ENCODE measurements at places on chromosomes 5 and 9.

GRCh38 chr5:150320044-150320613 is 17.4 kb upstream of the ARSI start:
- DNase-seq: no peak

GRCh38 chr5:154005648-154006047 is 33.1 kb downstream of the FAM114A2 start:
- no peak for DNase-seq

DNA sequence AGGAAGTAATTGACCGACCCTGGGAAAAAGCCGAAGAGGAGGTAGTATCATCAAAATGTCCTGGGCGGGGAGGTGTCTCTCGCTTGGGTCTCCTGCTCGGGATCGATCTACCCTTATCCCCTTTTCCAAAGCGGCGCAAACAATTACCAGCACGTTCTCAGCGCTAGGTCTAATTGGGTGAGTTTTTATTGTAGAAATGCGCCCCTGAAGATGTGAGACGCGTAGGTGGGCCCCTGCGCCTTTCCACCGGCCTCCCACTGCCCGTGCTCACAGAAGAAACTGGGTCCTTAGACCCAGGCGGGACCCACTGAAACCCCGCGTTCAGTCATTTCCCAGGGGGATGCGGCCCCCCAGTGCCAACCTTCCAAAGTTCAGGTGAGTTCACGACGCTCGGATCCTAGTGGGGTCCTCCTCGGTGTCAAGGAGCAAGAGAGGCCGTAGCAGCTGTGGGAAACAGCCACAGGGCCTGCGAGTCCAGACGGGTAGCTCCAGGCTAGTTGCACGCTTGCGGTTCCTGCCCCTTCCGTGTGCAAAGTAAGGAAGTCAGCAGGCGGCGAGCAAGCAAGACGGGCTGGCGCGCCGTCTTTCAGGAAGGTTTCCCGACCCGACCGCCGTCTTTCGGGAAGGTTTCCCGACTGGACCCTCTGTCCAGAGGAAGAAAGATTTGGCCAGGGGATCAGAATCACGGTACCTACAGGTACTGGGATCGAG is 1.5 kb downstream of the SMIM32 start:
- DNase-seq: no peak

DNA sequence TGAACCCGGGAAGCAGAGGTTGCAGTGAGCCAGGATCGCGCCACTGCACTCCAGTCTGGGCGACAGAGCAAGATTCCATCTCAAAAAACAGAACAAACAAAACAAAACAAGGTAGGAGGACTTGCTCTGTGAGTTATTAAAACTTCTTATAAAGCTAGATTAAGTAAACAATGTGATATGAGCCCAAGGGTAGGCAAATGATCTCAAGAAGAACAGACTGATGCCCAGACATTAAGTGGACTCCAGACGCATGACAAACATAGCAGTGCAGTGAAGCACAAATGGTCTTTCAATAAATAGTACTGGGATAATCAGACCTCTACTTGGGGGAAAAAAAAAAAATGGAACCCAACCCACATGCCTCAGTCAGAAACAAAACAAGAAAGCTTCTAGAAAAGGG is 45.7 kb downstream of the SETX start:
- DNase-seq: no peak

DNA sequence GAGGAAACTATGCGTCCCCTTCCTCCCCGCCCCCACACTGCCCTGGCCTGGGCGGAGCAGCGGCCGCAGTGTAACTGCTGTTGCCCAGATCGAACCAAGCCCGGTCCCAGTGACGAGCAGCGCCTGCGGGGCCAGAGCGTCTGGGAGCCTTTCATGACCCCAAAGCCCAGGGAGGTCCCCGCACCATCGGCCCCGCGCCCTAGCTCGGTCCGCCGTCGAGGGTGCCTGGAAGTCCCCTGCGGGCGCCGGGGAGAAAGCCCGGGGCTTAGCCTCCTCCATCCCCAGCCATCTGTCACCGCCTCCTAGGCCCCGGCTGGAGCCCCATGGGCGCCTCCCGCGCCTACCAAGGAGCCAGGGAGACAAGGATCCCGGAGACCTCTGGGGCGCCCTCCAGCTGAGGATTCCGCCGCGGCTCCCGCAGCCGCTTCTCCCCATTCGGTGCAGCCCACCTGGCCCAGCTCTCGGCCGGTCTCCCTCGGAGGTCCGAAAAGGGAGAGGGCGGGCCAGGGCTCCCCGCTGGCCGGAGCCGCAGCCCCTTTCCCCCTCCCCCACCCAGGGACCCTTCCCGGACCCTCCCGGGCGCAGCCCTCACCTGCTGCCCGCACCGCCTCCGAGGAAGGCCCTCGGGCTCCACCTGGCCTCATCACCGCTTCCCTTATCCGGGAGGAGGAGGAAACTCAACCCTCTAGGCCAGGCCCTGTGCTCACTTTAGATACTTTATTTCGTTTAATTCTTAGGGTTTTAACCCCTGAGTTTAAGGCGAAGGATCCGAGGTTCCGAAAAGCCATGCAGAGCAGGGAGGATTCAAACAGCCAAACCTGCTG is 45.6 kb downstream of the APTX start:
- DNase-seq: no peak

GRCh38 chr5:174590820-174591219 is 133.6 kb upstream of the MSX2 start:
- no peak for DNase-seq

DNA sequence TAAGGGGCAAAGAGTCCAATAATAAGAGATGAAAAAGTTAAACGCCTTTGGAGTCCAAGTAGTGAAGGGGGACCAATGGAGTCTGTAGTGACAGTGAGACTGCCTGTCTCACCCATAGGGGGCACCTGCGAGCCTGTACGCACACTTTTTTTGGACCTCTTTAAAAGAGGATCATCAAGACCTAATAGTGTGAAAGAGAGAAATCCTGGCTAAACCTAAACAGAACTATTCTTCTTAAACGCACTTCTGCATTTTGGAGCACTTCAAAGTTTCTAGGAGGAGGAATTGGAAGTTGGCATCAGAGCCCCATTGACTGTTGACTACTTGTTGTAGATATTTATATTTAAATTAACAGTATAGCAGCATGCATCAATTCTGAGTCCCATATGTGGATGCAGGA is 636.1 kb upstream of the KLF4 start:
- DNase-seq: no peak

DNA sequence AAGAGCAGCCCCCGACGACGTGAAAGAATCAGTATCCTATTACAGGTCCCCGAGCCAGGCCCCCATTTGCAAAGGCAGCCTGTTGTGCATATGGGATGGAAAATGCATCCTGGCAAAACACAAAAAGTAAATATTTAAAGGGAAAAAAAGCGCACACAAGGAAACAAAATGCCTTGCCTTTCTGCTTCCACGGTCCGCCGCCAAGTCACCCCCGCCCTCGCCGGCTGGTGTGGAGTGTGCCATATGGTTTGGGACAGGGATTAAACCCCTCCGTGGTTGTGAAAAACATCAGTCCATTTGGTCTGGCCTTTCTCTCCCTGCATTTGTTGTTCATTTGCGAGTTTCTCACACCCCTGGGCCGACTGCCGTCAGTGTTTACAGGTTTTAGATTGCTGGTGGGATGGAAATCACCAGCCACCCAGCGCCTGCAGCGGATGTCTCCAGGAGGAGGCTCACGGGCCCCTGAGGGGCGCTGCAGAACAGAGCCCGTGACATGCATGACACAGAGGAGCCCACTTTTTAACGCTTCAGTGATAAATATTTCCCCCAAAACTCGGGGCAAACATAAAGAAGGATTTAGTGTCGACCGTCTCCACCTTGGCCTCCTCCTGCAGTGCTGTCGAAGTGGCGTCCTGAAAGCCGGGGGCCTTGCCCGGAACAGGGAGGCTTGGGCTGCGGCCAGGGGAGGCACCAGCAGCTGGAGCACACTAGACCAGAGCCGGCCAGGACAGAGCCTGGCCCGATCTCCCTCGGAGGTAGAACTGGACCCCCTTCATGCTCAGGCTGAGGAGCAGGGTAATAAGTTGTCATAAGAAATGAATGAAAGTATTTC is 161.5 kb downstream of the HSD17B3 start:
- DNase-seq: no peak

GRCh38 chr9:111525056-111525977 is at the start of gene ZNF483:
Gene ZNF483 (plus strand): TSS chr9:111525179. CDS start chr9:111527396, 2,217 bp downstream.
- DNase-seq: peak; percentile 43

DNA sequence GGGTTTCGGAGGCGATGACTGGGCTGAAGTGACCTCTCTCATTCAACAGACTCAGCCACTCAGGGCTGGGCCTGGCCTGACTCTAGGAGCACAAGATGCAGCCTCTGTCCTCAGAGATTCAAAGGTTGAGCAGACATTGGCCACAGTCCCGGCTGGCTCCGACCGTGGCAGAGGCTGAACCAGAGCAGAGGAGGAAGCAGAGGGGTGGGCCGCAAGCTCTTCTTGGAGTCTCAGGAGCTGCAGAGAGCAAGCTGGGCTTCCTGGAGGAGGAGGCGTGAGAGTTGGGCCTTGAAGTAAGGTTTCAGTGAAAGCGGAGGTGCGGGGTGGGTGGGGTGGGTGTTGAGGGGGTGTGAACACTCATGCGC is 37.6 kb downstream of the ALG2 start:
- DNase-seq: no peak

DNA sequence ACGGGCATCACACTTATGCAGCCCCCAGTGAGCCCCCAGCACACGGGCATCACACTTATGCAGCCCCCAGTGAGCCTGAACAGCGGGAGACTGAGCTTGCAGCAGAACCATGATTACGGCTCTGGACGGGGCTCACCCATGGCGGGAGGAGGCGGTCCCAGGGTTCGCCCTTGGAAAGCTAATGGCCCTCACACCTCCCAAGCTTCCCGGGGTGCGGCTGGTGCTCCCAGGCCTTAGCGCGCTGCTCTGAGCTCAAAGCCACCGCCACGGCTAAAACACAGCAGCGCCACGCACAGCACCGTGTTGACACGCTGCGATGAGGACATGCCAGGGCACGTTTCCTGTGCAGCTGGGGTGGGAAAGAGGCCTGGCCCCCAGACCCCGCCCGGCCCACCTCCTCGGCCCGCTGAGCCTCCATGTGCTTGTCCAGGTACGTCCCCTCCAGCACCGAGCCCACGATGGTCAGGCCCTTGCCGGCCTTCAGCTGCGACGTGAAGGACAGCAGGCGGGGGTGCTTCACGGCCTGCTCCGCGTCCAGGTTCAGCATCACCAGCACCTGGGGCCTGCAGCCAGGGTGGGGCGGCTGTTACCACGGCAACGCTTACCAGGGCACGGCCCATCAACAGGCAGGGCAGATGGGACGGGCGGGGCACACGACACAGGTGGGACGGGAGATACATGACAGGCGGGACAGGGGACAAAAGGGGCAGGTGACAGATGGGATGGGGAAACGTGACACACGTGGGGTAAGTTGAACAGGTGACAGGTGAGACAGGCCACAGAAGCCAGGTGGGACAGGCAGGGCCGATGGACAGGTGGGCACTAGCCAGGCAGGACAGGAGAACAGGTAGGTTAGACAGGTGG is 38.4 kb downstream of the SLC12A7 start:
- no peak for DNase-seq

GRCh38 chr5:164335837-164336236 is 830.4 kb downstream of the MAT2B start:
- DNase-seq: no peak

GRCh38 chr9:108108280-108108851 is 618.8 kb upstream of the KLF4 start:
- DNase-seq: no peak

DNA sequence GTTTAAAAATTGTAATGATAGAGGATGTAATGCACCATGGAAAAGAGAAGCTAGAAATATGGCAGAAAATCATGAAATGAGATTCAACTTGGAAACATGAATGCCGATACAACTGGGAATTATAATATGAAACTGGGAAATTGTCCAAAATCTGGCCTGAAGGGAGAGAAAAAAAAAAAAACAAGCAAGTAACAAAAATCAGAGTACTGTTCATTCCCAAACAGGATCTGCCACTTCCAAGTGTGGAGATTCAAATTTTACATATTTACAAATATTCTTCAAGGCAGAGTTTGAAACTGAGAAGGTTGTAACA is 56.6 kb upstream of the MOCS2 start:
- DNase-seq: no peak

- DNase-seq: no peak
These were observed 23.1 kb upstream of the FRRS1L start for GRCh38 chr9:109190151-109190550.

DNA sequence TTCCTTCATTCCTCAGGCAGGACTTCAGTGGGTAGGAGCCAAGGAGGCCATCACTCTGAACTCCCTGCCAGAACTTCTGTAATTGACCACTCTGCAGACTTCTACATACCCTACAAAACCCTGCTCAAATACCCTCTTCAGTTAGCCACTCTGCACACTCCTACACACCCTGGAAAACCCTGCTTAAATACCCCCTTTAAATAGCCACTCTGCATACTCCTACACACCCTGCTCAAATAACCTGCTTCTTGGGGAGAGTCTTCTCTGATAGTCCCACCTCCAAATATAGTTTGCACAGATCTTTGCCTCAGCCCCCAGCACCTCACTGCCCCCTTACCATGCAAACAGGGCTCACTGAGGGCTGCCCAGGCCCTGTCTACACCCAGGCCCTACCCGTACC is 18.6 kb upstream of the CARD19 start:
- no peak for DNase-seq

GRCh38 chr9:73280113-73280512 is 128.4 kb downstream of the ANXA1 start:
- DNase-seq: no peak

- DNase-seq: no peak
These were observed 4.5 kb downstream of the RNF208 start for GRCh38 chr9:137217276-137218211.

GRCh38 chr5:87361536-87362213 is 51.1 kb downstream of the CCNH start:
- no peak for DNase-seq

DNA sequence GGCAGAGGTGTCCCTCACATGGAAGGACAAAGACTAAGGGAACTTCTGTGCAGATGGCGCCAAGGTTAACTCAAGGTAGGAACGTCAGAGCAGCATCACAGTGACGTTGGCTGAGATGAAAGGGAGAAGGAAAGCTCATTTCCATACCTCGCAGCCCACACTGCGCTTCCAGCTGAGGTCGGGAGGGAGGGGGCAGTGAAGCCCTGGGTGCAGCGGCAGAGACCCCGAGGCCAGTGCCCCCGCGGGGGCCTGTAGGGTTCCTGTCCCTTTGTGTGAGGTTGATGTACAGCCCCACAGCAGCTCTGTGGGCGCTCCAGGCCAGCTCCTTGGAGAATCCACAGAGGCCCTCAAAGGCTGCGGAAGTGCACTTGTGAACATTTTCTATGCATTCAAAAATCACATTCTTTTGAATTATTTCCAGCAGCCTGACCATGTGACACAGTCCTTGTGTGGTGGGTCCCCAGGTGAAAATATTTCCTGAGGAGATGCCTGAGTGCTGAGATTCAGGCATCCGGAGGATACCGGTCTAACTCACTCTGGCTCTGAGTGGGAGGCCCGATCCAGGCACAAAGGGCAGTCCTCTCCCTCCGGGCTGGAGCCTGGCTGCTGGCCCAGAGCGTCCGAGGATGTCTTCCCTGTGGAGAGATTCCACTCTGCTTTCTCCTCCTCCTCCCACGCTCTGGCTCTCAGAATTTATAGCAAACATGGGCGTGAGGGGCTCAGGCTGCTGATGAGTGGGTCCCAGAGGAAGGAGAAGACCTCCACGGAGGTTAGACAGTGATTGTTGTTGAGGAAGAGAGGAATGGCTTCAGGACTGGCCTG is 150.7 kb downstream of the ICE1 start:
- no peak for DNase-seq
